Caudate nucleus (tissue), 63 donors: ENCODE measurements at places on chromosomes 7 and 10.

DNA sequence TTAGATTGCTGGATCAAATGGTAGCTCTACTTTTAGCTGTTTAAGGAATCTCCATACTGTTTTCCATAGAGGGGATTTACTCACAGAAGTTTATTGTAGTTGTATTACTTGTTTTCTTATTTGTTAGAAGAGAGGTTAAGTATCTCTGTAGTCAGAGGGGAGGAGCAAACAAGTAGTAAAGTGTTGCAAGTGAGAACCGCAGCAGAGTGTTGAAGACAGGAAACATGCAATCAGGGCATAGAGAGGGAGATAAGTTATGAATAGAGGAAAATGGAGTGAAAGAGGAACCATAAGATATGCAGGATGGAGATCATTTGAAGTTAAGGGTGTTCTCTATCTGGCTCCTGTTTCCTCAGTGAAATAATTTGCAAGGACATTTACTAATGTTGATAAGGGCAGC, 331.4 kb upstream of the TMEM229A start:
- DNase-seq: no peak

GRCh38 chr7:28755255-28755654, 202.9 kb downstream of the TRIL start:
- DNase-seq: no peak

DNA sequence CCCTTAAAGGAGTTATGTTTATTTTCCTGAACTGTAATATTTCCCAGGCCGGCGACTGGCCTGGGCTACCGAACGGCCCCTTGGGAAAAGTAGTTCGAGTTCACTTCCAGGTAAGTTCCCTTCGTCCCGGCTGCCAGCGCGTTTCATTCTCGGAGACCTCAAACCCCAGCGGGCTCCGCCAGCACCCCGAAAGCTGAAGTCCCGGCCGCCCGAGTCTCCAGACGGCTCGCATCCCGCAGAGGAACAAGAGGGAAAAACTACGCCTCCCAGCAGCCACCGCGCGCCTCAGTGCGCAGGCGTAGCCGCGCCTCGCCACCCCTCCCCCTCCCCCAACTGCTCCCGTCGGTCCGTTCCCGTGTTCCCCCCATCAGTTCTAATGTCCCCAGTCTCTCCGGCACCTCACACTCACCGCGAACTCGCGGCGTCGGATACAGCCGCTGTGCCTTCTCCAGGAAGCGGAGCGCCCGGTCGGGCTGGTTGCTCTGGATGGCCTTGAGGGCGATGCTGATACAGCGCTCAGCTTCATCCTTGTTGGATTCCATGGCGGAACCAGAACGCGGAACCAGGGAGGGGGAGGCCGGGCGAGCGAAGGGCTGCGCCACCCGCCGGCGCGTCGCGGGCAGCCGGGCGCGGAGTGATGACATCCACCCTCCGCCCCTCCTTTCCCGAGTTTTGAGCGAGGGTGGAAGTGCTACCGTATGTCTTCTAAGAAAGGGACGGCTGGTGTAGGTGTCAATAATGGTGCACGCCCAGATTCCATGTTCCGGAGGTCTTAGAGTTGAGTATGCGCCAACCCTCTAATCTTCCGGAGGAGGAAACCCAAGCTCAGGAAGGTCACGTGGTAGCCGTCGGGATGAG, at the start of gene DNAJB12:
DNAJB12 (minus strand) TSS at position 564 of the 858 bp plus-strand sequence; CDS start at position 542, 22 bp downstream.
- DNase-seq: peak; percentile 99

GRCh38 chr10:83222832-83223742, 916.2 kb upstream of the GHITM start:
- no peak for DNase-seq

- DNase-seq: no peak
Observed at GRCh38 chr7:131735101-131735500, 178.7 kb upstream of the PODXL start.

DNA sequence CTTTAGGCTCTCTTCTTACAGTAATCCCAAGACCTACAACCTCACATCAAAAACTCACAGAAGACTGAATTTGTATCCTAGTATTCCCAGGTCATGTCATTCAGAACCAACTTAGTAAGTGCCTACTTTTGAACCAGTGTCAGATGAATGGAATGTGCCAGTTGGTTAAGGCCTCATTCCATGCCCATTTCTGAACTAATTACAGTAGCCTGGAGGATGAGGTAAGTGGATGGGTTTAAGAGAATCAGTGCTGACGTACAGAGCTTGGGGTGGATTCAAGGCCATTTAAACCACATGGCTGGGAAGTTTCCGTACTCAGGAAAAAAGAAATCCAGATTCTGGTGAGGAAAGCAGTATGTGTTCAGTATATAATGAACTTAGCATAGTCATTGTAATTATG, 21.9 kb upstream of the FOXP2 start:
- no peak for DNase-seq

- DNase-seq: no peak
Observed at GRCh38 chr7:44131173-44132029, 8.1 kb upstream of the POLD2 start.

DNA sequence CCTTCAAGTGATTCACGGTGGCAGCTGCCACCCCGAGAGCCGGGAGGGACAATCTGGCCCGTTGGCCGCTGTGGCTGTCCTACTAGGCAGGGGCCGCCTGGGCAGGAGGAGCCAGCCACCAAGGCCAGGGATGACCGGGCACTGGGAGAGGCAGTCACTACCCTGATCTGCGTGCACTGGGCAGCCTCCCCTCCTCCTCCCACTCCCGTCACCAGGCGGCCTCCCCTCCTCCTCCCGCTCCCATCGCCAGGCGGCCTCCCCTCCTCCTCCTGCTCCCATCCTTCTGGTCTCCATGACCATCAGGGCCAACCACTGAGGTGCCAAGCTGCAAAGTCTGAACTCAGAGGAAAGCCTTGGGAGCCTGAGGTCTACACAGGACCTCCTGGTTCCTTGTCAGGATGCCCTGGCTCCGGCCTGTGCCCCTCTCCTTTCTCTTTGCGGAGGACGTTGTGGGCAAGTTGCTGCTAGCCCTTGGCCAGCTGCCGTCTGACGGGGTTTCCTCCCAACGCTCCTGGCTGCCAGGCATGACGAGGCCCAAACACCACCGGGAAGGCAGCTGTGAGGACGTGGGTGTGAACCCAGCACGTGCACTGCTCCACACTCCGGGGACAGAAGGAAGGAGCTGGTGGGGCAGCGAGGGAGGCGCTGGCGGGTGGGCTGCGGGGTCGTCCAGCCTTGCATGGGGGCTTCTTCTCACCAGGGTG, 131.1 kb downstream of the WDR37 start:
- peak; percentile 66 for DNase-seq

- no peak for DNase-seq
Observed at GRCh38 chr7:81197266-81197665, 278.4 kb upstream of the SEMA3C start.

DNA sequence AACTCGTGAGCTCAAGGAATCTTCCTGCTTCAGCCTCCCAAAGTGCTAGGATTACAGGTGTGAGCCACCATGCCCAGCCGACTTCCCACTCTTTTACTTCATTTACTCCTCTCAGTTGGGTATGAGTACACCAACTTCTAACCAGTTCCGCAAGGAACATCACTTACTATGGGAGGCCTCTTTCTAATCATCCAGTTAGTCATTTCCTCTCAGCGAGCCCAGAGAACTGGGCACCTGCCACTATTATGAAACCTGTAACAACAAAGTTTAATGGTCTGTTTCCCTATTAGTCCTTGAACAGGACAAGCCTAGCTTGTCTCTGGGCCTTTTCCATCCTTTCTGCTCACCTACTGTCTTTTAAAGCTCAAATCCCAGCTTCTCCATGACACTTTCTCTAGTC, 88.8 kb downstream of the DNMBP start:
- no peak for DNase-seq

GRCh38 chr10:103111918-103112877, 80.9 kb downstream of the NT5C2 start:
- no peak for DNase-seq

DNA sequence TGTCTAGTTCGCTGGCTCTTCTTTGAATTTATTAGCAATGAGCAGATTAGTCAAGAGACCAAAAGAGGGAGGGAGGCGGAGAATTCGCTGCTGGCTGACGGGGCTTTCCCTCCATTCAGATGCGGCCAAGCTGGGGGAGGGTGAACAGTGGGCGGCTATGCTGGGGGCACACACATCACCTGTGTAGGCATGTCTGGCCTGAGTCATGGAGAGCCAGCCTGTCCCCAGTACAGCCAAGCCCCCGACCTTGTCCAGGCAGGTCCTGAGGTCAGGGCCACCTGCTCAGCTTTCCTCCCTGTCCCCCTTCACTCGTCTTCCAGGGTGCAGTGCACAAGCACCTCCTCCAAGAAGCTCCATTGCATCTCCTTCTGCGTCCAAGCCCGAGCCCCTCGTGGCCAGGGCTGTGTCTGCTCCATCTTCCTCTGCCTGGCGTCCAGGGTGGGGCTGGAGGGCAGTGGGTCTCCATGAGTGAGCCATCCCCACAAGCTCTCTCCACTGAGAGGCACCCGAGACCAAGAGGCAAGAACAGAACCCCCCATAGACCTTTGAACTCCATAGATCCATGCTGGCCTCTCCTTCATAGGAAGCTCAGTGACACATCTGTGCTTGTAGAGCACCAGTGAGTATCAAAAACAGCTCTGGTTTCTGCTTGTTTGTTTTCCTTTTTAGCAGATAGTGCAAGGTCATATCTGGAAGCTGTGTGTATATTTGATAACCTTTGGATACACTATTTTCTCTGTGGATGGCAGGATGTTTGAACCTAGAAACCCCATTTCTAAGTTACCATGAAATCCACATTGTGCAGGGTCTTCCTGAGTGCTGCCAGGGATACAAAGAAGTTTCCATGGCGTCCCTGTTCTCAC, 1.9 kb upstream of the DEPP1 start:
- no peak for DNase-seq

DNA sequence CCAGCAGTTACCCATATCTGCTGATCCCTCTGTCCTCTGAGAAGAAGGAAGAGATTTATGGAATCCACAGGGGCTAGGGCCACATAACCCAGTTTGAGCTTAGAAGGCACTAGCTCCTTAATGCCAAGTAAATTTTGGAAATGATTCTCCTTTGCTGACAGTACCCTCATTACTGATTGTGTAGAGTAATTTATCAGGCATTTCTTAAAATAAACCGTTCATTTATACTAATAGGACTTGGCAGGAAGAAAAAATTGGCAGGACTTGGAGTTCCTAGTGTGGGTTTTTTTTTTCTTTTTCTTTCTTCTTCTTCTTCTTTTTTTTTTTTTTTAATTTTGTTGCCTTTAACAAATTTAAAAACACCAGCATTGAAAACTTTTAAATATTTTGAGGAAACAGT, 645.7 kb downstream of the SUGCT start:
- no peak for DNase-seq

DNA sequence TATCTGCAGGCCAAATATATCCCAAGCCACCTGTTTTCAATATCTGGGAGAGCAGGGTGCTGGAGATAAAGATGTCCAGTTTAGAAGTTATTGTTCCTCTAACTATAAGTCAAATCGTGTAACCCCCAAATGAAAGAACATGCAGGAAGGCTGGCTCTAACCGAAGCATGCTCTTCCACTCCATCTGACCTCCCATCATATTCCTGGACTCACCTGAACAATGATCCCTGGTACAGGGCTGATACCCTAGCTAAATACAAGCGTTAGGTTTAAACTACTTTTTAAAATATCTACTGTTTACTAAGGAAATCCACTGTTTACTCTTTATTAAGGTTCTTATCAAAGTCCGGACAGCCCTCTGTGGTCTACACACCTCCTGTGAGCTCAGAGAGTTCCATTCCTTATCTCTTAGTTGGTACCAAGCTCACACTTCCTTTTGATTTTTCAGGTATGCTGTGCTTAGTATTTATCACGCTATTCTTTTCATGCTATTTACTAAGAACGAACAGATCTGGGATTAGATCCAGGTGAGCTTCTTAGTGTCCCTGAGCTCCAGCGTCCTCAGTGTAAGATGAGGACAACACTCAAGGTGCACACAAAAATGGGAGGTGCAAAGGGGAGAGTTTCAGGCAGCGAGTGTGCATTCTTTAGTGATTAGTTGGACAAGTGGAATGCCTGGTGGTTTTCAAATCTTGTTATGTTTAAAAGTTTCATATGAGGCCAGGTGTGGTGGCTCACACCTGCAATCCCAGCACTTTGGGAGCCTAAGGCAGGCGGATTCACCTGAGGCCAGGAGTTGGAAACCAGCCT, 23.6 kb upstream of the COBL start:
- no peak for DNase-seq

DNA sequence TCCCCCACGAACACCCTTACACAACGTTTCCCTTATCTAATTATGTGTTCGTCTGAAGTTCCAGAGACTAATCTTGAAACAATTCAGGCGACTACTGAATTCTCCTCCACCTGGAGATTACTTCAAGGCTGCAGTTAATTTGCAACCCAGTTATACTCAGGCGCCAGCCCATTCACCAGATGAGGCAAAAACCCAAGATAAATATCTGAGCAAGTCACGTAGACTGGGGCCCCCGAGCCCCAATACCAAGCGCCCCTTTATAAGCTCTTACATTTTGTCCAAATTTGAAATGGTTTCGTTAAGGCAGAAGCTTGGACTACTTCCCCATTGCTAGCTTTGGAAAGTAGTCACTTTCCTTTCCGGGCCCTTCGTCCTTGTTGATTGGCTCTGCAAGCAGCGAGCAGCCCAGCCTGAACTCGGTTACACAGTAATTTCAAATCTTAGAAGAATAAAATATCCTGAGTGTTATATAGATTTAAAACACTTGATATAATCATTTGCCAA, 1.2 kb downstream of the TPK1 start:
- DNase-seq: peak; percentile 42

DNA sequence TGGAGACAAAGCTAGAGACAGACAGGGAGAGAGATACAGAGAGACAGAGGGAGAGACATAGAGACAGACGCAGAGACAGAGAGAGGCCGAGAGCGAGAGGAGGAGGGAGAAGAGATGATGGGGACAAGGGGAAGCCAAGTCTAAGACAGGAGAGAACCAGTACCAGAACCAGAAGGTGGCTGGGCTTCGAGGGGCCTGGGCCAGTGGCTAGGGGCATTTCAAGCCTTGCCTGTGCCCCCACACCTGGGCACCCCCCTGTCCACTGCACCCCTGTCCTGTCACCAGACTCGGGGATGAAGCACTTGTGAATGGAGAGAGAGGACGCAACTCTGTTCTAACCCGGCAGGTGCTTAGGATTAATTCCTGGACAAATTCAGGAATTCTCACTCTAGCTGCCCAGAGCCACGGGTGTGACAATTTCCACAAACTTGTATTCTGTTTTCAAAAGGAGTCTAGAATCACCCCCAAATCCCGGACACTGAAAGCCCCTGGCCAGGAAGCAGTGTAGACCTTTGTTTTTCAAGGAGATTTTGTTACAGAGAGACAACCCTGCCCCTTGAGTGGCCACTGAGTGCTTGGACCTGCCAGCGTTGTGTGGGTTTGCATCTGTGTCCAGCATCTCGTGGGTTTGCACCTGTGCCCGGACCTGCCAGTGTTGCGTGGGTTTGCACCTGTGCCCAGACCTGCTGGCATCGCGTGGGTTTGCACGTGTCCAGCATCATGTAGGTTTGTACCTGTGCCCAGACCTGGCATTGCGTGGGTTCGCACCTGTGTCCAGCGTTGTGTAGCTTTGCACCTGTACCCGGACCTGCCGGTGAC, 157.3 kb downstream of the WDR37 start:
- DNase-seq: no peak

DNA sequence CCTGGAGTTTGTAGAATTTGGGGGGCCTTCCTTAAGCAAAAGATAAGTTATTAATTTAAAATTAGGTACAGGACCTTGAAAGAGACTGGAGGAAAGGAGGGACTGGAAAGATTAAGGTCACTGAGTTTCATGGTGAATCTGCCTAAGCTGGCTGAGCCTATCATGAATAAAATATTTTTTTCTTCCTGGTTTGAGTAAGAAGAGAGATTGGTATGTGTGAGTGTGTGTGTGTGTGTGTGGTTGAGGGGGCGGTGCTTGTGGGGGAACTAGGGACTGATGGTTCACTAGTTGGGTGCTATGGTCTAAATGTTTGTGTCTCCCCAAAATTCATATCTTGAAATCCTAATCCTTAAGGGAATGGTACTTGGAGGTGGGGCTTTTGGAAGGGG, 142.5 kb upstream of the PRKCQ start:
- DNase-seq: no peak

GRCh38 chr7:144629011-144629410, 206.8 kb downstream of the TPK1 start:
- no peak for DNase-seq
